ENCODE measurements at places on chromosomes 3 and 15.

DNA sequence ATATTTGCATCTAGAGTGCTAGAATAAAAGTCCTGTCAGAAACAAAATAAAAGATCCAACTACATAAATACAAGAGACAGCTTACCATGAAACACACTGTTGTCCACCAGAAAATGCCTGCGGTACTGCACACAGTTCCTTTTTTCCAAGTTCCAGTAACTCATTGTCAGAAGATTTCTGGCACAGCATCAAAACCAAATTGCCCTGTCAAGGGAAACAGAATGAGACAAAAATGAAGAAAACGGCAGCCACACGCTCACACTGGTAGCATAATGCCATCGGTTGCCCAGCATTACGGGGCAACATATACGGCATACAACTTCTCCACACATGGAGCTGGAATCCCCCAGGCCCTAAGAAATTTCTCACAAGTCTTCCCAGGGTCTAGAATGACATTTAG lies 40.8 kb downstream of the PLCH1 start:
- no peak for DNase-seq

DNA sequence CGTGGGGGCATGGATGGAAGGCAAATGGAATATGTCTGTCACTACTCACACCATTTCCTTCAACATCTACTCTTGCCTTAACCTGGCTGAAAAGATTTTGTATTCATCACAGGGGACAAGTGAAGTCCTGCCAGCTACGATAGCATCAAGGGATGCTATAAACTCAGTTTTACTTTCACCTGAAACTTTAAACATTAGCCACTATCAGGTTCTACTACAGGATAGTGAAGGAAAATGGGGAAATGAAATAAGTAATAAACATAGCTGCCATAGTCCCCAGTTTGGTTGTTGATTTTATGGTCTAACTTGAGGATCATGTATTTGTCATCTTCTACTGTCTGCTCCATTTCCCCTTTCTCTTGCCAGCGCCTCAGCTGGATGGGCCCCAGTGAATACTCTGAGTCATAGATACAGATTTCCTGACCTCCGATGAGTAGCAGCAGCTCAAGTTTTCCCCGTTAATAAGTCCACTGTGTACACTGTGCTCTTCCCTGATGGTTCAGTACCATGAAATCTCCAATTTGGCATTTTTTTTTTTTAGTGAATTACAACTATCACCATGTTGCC lies 338.2 kb upstream of the SLCO3A1 start:
- DNase-seq, result no peak

DNA sequence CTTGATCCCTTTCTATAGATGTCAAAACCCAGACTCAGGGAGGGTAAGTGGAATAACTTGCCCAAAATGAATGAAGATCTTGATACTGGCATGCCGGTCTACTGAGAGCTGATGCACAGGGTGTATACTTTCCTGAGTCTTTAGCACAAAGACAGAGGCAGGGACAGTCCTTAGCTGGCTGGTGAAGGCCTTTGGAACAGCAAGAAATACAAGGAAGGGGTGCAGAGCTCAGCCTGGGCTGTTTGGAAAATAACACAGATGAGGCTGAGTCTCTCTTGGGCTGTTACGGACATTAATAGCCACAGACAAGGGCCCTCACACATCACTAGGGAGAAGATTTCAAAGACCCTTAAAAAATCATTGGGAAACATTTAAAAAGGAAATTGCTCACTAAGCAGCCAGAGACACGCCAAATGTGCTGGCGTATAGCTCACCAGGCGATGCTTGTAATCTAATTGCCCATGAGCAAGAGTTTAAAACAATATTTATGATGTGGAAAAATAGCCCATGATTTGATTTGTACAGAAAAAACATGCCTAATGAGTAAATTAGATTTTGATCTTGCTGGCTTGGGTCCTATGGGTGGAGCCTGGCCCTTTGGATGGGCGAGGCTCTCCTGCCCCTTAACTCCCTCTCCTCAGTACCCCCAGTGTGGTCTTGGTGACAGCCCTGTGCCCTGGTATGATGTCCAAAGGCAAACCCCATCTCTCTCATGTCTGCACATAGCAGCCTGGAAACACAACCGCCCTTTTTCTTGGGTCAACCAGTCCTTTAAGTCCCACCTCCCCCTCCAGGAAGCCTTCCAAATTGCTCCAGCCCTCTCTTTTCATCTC lies 81.8 kb upstream of the MRPS22 start:
- DNase-seq, result no peak

DNA sequence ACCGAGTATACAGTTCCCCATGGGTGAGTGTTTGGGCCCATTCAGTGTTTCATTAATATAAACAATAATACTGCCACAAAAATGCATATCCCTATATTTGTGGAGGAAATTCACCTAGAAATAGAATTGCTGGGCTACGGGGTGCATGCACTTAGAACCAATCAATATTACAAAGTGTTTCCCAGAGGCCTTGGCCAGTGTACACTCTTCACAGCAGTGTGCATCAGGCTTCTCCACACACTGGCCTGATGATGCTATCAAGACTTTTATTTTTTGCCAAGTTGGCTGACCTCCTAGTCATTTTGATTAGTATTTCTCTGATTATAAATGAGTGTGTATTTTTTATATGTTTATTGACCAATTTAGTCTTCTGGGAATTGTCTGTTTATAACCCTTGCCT lies 323.7 kb downstream of the EPHB1 start:
- DNase-seq, result no peak

- no peak for DNase-seq
These were observed 399.4 kb downstream of the SHQ1 start for GRCh38 chr3:72448858-72449257.

DNA sequence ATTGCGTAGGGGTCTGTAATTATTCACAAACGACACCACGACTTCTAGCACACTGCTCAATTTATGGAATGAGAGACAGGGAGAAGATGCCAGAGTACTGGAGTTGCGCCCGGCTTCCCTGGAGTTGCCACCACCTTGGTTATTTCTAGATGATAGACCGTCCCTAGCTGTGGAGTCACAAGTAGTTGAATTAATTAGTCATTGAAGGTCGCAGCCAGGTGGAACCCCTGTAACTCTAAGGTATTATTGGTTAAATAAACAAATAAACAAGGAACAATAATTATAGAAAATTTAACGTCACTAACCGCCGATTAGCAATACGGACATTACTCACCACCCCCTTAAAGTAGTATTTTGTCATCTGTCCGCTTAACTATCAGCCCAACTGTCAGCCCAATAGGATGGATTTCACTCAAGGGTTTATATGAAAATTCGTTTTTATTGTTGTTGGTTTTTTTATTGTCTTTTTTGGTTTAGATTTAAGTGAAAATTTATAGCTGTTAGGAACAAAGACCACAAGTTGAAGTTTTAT lies 911 bp upstream of the AZI2 start:
- DNase-seq, result no peak

DNA sequence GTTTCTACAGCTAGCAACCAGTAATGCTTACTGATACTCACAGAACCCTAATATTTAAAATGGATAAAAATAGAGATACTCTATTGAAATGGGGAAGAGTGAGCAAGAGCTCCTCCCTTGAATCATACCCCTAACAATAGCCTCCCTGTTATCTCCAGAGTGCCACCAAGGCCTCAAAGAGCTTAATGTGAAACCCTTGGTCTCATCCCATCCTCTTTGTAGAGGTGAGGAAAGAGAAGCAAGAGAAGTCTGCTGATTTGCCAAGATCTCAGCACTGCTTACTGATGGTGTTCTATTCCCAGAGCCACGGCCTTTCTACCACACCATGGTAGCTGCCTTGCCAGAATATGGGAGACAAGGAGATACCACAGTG lies 463.4 kb upstream of the PROK2 start:
- no peak for DNase-seq

DNA sequence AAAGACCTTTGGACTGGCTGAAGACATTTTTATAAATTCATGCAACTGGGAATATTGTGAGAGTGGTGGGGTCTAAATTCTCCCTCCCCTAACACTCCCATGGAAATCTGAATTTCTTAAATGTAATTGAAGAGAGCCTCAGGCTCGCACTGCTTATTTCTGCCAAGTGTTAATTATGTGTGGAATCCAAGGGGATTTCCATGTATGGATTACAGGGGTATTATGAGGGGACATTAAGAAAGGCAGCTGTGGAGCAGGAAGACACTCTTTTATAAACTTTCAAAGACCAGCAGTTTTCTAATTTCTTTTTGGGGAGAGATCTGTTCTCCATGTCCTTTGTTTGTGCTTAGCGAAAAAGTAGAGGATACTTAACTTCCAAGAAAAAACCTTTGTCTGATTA lies 152.1 kb upstream of the TBL1XR1 start:
- no peak for DNase-seq

- no peak for DNase-seq
These were observed 49.9 kb downstream of the CASR start for GRCh38 chr3:122233101-122233952.

DNA sequence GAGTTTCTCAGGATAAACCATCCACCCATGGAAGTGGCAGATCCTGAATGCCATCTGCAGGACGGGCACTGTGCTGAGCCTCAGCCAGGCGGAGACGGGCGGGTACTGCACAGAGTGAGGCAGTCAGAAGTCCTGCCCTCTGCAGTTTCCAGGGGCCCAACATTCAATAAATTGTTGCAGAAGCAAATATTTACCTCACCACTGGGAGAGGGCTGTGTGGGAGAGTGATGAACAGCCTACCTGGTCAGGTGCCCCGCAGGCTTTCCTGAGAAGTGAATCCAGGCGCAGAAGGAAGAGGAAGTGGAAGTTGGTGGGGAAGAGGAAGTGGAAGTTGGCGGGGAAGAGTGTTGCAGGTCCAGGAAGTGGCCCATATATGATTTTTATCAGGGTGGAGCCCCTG lies 100.8 kb downstream of the SLCO3A1 start:
- no peak for DNase-seq

GRCh38 chr3:152430223-152431002 lies 161.7 kb downstream of the MBNL1 start:
- no peak for DNase-seq

DNA sequence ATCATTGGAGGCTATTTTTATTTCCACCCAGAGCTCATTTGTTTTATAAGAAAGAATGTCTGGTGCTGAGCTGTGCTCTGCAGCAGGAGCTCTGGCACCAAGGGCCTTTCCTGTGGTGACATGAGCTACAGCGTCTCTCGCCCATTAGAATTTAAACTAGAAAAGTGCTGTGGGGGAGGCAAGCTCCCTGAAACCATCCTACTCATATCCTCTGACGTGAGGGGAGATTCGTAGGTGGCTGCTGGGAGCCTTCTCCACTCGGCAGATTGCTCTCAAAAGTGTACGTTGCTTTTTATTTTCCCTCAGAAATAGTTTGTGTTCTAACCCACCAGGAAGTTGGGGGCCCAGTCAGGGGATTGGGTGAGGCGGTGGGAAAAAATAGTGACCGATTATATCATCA lies 76.3 kb upstream of the ARHGEF3 start:
- DNase-seq, result no peak

DNA sequence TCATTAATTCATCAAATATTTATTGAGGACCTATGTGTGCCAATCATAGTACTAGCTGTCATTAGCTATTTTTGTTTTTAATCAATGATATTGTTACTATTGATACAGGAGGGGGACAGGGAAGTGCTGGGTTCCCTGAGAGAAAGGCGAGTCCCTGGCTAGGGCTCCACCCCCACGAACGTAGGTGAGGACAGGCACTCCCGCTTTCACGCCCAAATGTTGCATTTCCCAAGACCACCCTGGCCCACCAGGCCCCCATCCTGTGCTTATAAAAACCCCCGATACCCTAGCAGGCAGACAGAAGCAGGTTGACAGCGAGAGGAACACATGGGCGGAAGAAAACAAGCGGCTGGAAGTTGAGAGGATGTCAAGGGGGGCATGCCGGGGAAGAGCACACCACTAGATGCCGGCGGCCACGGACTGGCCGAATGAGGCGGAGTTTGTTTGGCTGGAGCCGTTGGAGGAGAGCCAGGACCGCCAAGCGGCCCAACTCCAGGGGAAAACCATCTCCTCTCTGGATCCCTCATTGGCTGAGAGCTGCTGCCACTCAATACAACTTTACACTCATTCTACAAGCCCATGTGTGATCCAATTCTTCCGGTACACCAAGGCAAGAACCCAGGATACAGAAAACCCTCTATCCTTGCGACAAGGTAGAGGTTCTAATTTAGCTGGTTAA lies 798.7 kb upstream of the SEMA6D start:
- DNase-seq, result no peak

DNA sequence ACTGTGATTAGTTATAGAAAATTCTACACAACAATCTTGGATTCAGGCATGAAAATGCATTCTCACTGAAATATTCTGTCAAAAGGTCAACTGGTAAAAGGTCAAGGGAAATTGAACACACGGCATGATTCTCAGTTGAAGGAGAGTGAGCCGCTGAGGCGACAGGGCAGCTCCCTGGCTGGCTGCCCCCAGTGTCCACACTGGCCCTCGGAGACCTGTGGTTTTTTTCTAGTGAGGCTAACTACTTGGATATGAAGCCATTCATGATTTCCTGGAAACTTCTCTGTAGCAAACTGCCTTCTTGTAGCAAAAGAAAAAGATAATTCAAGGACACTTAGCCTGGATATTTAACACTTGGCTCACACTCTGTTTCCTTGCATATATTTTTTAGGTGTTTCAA lies 37.2 kb downstream of the AADACL2 start:
- no peak for DNase-seq

DNA sequence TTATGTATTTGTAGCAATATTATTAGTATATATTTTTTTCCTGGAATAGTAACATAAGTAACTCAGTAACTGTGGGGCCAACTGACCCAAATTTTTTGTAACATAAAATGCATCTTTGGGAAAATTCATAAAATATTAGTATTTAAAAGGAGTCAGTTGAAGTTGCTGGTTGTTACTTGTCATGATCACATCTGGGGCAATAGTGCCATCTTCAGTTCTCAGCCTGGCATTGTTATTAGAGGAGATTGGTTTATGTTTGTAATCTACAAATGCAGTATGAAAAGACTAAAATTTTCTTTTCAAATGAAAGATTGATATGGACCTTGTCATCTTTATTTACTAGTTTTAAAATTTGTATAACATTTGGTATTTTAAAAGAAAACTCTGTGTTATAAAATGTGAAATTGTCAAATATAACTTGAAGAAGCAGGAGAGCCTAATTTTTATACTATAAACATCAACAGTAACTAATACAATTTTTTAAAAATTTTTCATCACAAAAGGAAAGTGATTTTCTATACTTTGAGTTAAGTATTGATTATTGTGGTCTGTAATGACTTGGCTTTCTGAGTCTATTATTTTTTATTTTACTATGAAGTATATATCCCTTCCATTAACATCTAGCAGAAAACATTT lies 38.8 kb upstream of the MLF1 start:
- no peak for DNase-seq

DNA sequence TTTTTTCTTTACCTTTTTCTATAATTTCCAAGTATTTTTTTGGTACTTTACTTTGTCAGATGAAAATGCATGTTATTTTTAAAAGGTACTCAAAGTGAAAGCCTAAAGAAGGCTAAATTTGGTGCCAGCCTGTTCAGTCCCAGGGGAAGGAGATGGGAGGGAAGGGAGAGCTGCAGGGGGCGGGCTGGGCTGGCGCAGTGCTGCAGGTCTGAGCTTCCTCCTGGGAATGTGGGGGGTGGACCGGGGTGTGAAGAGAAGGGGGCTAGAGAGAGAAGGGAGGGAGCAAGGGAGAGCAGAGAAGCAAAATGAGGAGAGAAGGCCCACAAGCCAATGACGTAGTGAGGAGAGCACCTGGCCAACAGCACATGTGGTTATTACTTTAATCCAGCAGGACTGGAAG lies 71.0 kb upstream of the SCN5A start:
- no peak for DNase-seq

- no peak for DNase-seq
These were observed 43.9 kb downstream of the NSMCE3 start for GRCh38 chr15:29225534-29226234.

- no peak for DNase-seq
These were observed 97.1 kb upstream of the TNFAIP8L3 start for GRCh38 chr15:51191766-51192165.

GRCh38 chr3:135017003-135017893 lies 222.2 kb downstream of the EPHB1 start:
- DNase-seq, result no peak

All from H9 (cell line).